Left renal pelvis (tissue), 4 donors: ENCODE measurements at places on chromosomes 7 and 10. TPM values are rescaled to one million over a fixed set of nuclear protein-coding genes. Genes with fewer than 3 reads are reported as not detected.
A peak's percentile ranks its signal among the peaks of the same experiment; 100 is the strongest.

Gene LIPJ
- 0.05 TPM for polyA plus RNA-seq

Gene PRPS1L1
- not detected for polyA plus RNA-seq

Gene PHYHIPL
- polyA plus RNA-seq, result 17.6 TPM

Gene IFIT1B
- 1.6 TPM for polyA plus RNA-seq

Gene TFEC
- polyA plus RNA-seq, result 28.3 TPM

Gene CCDC3
- polyA plus RNA-seq, result 14.8 TPM

Gene ZDHHC6
- polyA plus RNA-seq, result 75.5 TPM

Gene MOGAT3
- polyA plus RNA-seq, result 0.14 TPM

Gene EVX1
- 0.08 TPM for polyA plus RNA-seq

Gene FAM180A
- polyA plus RNA-seq, result not detected

- DNase-seq, result peak; percentile 34
Observed at GRCh38 chr7:34133983-34134782, 228.8 kb downstream of the BMPER start.

- no peak for DNase-seq
Observed at GRCh38 chr10:11176746-11177145, 159.1 kb downstream of the CELF2 start.

GRCh38 chr7:97732565-97733275 is 834 bp downstream of the TAC1 start:
- DNase-seq, result no peak

DNA sequence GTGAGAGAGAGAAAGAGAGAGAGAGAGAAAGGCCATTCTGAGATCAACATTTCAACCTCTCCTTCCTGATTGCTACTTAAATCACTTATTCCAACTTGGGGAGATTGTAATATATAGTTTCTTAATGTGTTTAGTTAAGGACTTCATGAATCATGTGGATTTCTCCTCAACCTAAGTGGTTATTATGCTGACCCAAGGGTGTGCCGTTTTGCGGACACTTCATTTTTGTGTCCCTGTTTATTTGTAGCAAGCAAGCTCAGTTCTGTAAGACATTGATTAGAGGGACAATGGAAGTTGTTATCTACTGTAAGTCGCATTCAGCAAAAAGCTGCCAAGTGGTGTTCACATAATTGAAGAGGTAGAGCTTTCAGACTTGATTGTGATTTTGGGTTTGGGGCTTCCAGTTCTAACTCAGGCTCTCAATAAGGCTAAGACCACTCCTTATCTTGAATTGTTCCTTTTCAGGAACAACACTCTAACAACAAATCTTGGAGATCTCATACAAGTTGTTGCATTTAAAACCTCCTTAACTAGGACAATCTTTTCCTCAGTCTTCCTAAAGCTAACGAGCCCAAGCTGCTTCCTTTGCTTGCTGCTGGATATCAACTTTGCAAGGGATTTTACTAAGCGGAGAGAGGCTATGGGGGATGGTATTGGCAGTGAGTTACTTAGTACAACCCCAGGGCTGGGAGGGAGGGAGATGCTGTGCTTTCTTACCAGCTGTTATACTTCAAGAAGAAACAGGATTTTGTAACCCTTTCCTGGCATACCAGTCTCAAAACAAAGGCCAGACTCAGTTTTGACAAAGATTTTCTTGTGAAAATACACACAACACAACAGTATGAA is 19.8 kb upstream of the COL1A2 start:
- DNase-seq, result peak; percentile 84

- no peak for DNase-seq
Observed at GRCh38 chr7:132430041-132430855, 146.0 kb downstream of the PLXNA4 start.

DNA sequence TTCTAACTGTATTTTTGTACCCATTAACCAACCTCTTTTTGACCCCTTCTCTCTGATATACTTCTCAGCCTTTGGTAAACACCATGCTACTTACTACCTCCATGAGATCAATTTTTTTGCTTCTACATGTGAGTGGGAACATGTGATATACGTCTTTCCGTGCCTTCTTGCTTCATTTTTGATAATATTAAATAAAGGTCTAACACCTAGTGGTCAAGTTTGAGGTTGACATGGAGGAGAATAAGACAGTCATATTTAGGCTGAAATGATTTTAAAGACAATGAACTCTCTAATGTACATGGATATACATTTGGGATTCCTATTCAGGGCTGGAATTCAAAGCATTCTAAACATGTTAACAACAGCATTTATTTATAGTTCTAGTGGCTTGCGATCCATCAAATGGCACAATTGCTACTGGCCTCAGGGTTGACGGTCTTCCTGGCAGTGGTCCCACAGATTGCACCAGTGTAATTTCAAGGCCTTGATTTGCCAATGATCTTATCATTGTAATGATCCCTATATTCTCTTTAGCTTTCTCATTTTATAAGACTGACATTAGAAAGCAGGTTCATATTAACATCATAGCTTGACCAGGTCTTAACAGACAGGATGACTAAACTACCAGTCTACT is 315.9 kb upstream of the ETV1 start:
- no peak for DNase-seq

- DNase-seq, result no peak
Observed at GRCh38 chr7:46927131-46927810, 654.6 kb downstream of the TNS3 start.

GRCh38 chr10:8323428-8324054 is 269.1 kb downstream of the GATA3 start:
- no peak for DNase-seq

- no peak for DNase-seq
Observed at GRCh38 chr10:5860066-5860465, 29.6 kb downstream of the ANKRD16 start.

GRCh38 chr7:80910228-80910627 is 8.6 kb downstream of the SEMA3C start:
- DNase-seq, result no peak

GRCh38 chr7:47543714-47544113 is 38.2 kb downstream of the TNS3 start:
- DNase-seq, result no peak

DNA sequence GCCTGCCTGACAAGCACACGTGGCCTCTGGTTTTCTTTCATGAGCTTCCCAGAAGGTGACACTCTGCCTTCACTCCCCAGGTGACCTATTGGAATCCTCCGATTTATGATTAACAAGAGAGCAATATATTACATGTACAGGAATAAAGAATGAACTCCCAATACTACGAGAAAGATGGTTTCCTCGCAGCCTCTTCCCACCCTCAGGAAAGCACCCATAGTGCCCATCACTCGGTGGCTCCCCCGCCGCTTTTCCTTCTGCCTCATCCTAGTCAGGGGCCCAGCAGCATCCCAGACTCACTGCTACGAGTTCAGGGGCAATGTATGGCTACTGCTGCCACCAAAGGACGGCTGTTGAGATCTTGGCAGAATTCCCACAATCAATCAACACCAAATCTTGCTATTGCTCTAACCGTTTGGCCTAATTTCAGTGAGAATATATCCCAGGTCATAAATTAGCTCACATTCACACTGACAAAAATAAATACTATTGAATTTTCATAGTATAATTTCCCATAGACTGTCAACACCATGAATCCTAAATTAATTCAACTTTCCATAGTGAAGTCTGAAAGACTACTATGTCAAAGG is 196.3 kb downstream of the TNS3 start:
- DNase-seq, result no peak

- no peak for DNase-seq
Observed at GRCh38 chr7:70698219-70698832, 433.6 kb upstream of the GALNT17 start.

DNA sequence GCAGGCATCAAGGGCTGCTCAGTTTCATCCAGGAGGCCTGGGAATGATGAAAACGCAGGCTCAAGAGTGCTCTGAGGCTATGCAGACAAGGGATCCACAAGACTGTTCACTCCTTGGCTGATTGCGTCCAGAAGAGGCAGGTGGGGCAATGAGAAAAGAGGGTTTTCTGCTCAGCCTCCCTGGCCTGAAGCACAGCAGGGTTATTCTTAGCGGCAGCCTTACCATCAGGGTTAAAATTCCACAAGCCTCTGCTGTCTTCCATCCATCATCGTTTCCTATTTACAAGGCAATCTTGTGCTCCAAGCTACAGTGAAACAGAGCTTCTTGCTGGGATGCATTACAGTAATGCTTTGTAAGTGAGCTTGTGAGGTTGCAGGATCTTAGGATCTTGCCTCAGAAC is 129.4 kb upstream of the SHH start:
- no peak for DNase-seq

DNA sequence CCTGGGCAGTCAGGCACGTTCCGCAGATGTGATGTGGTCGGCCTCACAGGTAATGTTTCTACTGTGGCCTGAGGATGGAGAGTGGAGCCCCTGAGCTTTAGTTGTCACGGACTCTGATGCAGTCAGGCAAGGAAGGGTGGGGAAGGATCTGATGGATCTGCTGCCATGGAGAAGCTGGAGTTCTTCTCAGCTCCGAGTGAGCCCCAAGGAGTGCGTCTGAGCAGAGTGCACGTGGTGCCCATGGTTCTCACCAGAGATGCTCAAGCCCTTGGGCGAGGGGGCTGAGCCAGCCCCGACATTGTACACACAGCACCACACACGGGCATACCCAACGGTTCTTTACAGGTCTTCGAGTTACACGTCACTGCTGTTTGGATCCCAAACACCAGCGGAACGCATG is 192.5 kb downstream of the EBF3 start:
- no peak for DNase-seq

- no peak for DNase-seq
Observed at GRCh38 chr10:131870831-131871672, 29.8 kb upstream of the PPP2R2D start.

- DNase-seq, result no peak
Observed at GRCh38 chr7:118802726-118803125, 578.2 kb downstream of the ANKRD7 start.

- DNase-seq, result no peak
Observed at GRCh38 chr10:75664968-75665367, 233.5 kb downstream of the LRMDA start.

GRCh38 chr10:95560278-95561176 is 644 bp downstream of the SORBS1 start:
- peak; percentile 27 for DNase-seq

DNA sequence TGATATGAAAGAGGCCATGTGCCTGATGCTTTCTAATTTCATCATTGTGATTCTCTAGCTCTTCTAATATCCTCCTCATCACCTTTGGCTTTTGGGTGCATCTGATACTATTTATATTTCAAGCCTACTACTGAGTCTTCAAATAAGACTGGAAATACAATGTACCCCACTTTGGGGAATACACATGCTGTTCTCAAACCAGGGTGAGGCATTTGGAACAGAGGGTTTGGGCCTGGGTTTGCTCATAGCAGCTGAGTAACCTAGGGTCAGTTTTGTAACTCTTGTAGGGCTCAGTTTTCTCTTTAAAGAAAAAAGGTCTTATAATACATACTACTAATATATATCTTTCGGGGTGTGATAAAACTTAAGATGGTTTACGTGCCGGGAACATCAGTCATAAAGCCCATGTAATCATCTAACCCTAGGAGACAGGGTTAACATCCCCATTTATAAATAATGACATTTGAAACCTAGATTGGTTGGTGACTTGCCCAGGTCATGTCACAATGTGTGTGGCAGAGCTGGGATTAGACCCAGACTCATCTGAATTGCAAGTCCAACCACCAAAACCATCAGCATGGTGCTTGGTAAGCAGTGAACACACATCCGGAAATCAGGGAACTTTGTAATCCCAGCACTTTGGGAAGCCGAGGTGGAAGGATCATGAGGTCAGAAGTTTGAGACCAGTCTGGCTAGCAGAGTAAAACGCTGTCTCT is 23.0 kb downstream of the AKR1B15 start:
- no peak for DNase-seq

- no peak for DNase-seq
Observed at GRCh38 chr10:88980247-88980646, 10.4 kb upstream of the FAS start.

- DNase-seq, result no peak
Observed at GRCh38 chr10:119806334-119807130, 66.1 kb downstream of the MCMBP start.

DNA sequence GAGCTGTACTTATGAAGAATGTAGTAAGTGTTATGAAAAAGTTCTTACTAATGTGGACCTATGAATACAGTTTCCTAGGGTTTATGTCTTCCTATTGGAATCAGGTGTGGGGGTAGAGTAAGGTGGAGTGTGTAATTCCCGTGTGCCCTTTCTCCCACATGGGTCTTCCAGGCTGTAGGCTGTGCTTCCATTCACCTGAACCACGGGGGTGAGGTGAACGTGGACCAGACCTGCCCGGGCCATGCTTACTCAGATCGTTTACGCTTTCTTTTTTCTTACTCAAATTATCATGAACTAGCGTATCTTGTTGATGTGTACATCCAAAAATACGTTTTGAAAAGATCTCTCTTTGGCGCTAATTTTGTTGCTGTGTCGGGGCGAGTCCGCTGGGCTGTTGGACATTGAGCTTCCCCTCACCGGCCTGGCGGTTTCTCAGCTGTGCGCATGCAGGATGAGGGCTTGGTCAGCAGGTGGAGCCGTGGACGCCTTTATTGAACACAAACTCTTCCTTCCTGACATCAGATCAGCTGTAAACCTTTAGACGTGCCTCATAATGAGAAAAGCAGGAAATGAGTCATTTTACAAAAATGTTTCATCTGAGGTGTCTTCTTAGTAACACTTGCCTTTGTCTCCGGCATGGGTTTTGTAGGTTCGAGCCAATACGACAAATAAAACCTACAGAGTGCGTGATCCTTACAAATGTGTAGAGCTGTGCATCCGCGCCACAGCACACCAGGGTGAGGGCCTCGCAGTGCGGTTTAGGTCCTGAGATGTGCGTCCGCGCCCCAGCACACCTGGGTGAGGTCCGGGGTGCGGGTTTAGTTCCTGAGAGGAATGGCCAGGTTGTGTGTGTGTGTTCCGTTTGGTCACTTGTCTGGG is 53.8 kb downstream of the WDR37 start:
- DNase-seq, result peak; percentile 42

DNA sequence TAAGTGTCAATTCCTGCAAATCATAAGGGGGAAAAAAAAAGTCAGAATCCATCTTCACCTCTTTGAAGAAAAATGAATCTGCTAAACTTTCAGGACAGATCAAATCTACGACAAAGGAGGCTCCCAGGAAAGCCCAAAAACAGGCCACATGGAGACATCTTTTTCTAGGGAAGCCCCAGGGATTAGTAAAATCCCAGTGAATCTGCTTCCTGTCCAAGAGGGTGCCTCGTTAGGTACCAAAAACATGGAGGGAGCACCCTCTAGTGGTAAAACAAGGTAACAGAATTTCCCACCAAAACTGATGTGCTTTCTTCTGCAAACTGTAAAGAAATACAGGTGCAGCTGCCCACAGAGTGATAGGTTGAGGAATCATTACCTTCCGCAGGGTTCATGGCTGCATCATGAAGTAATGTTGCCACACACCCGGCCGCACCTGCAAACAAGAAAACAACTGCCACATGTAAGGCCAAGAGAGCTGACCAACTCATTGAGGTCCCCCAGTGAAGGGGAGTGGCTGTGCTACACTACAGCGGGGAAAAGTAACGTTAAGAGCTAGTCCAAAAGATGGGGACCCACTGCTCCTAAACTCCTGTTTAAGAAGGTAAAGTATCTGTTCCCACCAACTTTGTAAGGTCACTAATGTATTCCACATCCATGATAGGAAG is 7.9 kb downstream of the SLC25A28 start:
- DNase-seq, result peak; percentile 21

- DNase-seq, result no peak
Observed at GRCh38 chr10:24951201-24952142, 934 bp downstream of the PRTFDC1 start.
